ENCODE measurements at places on chromosomes 1 and 21.

DNA sequence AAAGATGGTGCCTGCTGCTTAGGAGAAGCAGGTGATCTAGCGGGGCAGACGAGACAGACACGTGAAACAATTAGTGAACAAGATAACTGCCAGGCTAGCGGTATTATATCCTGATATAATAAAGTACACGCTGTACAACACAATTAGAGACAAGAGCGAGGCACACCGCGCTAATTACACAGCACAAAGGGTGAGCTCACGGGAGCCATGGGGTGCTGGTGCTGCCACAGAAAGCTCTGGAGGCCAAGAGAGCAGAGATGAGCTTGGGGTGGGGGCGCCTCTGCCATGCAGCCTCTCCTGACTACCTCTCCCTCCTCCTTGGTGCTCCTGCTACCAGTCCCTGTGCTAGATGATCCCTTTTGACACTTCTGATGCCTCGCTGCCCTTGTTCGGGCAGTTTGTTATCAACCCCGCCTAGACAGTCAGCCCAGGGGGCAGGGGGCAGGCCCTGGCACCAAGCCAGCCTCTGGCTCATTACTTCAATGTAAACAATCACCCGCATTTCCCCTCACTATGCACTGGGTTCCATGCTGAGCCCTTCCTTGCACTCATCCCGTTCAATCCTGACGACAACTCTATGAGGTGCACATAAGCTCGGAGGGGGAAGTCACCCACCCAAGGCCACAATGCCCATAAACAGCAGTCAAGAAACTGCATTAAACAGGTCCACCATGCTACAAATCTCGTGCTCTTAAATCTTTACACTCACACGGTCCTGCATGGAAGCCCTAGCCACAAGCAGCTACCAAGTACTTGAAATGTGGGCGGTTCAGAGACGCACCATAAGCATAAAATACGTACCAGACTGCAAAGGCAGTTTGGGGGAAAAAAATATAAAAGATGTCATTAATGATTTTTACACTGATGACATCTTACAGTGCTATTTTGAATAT lies 103.0 kb downstream of the SSBP3 start:
- no peak for DNase-seq

DNA sequence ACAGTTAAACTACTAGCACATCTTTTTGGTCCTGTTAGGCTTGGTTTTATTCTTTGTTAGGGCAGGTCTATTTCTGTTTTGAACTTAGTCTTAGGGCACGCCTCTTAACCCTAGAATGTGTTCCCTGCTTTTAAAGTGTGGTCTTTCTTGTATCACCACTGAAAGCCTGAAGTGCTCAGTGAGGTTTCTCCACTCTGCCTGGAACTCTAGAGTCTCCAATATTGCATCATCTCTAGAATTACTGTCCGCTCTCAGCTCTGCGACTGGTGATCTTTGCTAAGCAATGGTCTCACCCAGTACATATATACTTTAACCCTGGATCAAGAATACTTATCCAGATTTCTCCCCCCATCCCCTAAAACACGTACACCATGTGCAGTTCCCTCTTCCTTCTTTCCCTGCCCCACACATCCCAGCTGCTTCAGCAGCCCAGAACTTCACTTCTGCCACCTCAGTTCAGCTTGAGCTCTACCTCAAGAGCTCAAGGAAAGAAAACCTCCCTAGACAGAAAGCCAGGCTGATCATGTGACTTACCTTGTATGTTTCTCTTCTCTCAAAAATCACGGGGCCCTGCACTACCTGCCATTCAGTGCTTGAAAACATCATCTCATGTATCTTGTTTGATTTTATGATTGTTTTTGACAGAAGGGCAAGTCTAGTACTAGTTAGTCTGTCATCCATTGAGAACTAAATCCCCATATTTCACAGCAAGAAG lies 59.9 kb downstream of the TENT5C start:
- no peak for DNase-seq

DNA sequence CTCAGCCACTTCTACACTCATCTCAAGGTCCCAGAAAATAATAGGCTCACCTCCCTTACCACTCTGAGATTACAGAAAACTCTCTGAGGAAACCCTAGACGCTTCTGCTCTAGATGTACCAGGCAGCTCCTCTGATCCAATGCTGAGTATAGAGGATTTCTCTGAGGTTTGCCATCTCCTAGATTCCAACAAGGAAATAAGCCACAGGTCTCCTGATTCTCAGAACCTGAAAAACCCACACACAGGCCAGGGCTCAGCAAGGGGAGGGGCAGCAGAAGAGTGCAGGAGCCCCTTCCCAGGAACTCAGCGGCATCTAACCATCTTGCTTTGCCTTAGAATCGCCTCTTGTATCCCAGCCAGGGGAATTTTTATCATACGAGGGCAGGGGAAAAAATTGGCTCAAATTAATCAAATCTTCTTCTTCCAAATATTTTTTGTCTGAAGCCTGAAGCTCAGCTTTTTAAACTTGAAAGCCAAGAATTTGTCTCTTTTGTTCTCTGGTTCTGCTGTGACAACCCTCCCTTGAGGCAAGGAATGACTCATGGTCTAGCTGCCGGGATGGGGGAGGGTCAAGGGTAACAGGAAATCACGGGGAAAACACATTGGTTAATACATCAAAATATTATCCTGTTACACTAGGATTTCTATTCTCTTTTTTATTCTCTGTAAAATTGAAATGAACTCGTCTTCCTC lies 30.8 kb downstream of the GORAB start:
- DNase-seq: peak; percentile 80

DNA sequence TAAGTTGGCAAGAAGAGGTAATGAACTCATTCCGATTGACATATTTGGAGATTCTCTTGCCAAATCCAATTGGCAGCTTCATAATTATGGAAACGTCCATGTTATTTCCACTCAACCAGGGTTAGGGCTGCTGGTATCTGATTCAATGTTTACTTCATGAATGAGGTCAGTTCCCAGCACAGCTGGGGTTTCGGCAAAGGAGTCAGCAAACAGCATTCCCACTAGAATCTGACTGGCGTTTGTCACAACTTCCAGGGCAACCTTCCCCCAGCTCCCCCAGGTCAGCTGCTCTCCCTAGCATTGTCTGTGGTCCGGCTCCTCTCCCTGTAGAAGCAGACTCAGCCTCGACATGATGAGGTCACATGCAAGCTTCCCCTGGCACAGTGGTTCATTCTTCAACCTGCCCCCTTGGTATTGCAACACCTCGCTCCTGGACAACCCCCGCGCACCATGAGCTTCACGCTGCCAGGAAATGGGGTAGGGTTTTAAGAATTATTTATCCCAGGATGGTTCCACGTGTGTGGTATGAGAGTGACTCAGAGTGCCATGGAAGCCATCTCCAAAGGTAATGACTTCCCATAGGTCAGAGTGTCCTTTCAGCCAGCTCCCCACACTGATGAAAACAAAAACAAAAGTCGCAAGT lies 100.7 kb upstream of the SLC25A33 start:
- no peak for DNase-seq

DNA sequence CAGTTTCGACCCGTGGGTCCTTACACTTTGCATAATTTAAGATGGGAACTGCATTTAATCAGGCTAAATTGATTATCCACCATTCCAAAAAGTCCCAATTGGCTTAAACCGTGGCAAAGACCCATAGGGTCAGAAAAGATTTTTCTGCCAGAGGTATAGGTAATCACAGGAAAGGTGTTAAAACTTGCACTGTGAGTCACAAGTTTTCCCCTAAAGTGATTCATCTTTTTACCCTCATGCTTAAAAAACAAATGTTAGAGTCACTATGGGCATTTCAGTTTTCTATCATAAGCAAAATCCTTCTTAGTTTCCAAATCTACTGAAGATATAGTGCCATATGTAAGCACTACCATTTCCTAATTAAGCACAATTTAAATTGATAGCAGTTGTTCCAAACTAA lies 1079.8 kb downstream of the ADGRL2 start:
- no peak for DNase-seq

GRCh38 chr1:186213225-186213607 lies 161.8 kb downstream of the TPR start:
- no peak for DNase-seq

GRCh38 chr1:153659175-153659534 lies 652 bp downstream of the SNAPIN start:
- DNase-seq: no peak

- DNase-seq: no peak
These were observed 8.2 kb downstream of the LPAR3 start for GRCh38 chr1:84884671-84885389.

DNA sequence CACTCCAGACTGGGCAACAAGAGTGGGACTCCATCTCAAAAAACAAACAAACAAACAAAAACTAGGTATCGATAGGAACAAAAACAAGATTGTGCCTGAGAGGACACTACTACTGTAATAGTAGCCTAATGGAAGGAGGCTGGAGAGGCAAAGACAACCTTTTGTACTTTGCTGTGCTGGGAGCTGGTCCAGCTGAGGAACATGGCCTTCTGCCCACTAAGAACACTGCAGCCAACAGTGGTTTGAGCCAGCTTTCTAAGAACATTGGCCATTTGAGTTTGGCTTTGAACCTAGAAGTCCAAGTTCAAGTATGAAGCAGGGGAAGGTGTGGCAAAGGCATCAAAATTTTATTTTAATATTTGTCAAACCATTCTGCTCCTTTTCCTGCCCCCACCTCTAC lies 22.7 kb upstream of the RGS8 start:
- DNase-seq: no peak

DNA sequence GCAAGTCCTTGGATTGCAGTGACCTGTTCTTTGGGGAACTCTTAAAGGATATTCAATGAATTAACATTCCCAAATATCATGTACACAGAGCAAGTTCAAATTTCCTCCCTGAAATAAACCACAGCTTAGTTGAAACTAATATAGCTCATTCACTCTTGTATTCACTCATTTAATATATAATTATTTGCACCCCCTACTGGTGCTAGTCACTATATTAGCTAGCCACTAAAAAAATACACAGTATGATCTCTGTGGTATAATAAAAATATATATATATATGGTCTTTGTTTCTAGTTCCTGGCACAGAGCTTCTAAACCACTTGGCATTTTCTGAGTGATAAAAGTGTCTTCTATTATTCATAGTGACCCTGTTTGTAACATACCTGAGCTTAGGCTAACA lies 177.3 kb upstream of the LYPLAL1 start:
- no peak for DNase-seq

GRCh38 chr1:21774835-21775549 lies 8.0 kb downstream of the USP48 start:
- DNase-seq: no peak

- DNase-seq: peak; percentile 94
These were observed 32.2 kb upstream of the EPB41 start for GRCh38 chr1:28882009-28882628.

GRCh38 chr1:35350872-35351271 lies 82.4 kb downstream of the ZMYM4 start:
- no peak for DNase-seq

DNA sequence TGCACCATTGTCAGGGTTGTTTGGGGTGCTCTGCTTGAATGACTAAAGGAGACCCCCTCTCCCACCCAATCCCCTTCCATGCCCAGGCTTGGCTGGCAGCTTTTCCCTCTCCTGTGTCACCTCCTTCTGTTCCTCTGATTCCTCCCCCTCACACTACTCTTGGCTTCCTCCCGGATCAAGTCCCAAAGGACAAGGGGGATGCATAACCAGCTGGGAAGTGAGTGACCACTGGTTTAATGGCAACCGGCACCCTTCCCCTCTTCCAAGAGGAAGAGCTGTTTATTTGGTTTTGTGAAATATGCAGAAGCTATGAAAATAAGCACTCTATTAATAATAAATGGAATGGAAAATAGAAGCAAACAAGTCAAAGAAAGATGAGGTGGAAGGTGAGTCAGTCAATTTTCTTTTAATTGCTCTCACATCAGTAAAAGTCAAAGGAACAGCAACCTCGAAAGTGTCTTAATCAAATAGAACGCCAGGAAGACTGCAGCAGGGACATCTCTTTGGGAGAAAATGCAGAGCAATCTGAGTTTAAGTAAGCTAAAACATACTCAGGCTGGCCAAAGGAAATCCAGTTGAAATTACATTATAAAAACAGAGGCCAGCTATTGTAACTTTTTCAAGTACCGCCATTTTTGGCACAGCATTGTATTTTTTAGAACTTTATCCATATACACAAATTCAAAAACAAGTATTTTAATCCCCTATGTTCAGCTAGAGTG lies 322.5 kb downstream of the SIPA1L2 start:
- DNase-seq: no peak

DNA sequence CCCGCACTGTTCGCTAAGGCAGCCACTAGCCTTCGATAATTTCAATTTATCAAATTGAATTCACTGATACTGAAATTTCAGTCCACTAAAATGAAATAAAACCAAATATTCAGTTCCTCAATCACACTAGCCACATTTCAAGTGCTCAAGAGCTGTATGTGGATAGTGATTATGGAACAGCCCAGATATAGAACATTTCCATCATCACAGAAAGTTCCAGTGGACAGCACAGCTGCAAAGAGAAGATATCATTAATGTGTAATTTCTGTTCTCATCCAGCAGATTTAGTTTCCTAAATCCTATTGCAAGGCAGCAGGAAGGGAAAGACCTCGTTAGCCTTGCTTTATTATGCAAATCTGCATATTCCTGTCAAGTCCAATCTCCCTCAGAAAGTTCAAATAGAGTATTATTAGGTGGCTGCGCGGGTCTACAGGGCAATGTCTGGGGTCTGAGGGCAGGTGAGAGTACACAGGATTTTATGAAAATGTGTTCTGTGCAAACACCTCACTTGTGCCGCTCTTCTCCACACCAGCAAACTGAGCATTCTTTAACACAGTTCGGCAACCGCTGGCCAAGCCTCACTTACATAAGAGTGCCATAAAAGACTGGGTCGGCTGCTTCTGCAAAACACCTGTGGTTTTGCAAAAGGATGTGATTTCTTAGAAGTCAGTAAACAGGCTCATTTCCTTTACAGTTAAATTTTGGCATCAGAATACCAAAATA lies 22.4 kb downstream of the CAPZB start:
- DNase-seq: peak; percentile 19

- DNase-seq: no peak
These were observed 187.7 kb downstream of the SDCCAG8 start for GRCh38 chr1:243443557-243443956.

- no peak for DNase-seq
These were observed 11.9 kb downstream of the WASF2 start for GRCh38 chr1:27478098-27478497.

DNA sequence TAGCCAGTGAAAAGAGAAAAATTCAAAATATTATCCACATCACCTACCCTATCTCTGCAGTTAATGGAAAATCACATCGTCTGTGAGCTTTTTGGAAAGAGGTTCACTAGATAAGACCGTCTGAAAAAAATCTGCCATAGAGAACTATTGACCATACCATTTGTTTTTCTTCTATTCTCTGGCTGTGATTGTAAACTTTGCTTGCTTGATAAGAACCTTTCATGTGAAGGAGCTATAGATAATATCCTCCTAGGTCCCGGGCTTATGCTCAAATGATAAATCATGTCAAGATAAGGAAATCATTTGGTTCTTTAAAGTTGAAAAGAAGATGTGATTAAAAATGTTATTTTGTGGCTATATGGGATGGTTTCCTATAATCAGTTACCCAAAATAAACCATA lies 369.9 kb downstream of the SIPA1L2 start:
- DNase-seq: no peak

GRCh38 chr1:204178487-204179281 lies 12.5 kb upstream of the REN start:
- DNase-seq: no peak

- DNase-seq: no peak
These were observed 604.8 kb upstream of the ADAMTS5 start for GRCh38 chr21:27571706-27572105.

GRCh38 chr1:61604684-61605083 lies 120.3 kb downstream of the TM2D1 start:
- no peak for DNase-seq

- DNase-seq: no peak
These were observed 1.7 kb downstream of the MORN1 start for GRCh38 chr1:2389644-2390043.

Measured in HAP-1 (cell line).